ENCODE measurements at places on chromosomes 3 and 15. TPM values are rescaled to one million over a fixed set of nuclear protein-coding genes. Genes with fewer than 3 reads are reported as not detected.

TMEM40 gene
- not detected for total RNA-seq

GP9 gene
- total RNA-seq: not detected

ARPP21 gene
- total RNA-seq: not detected

BMF gene
- 5.9 TPM for total RNA-seq

ATP10A gene
- total RNA-seq: 14.4 TPM

C3orf20 gene
- total RNA-seq: not detected

LMAN1L gene
- not detected for total RNA-seq

DTX3L gene
- 22.0 TPM for total RNA-seq

IL17RB gene
- total RNA-seq: not detected

GOLGA8Q gene
- 5.1 TPM for total RNA-seq

SLC38A3 gene
- not detected for total RNA-seq

GPR171 gene
- 3.9 TPM for total RNA-seq

DCLK3 gene
- total RNA-seq: not detected

SUSD5 gene
- 0.57 TPM for total RNA-seq

WDR72 gene
- not detected for total RNA-seq

INAFM2 gene
- 8.3 TPM for total RNA-seq
